Right forelimb (tissue), 1 donor: ENCODE measurements at places on chromosomes 16 and 17.
A peak's percentile ranks its signal among the peaks of the same experiment; 100 is the strongest.

DNA sequence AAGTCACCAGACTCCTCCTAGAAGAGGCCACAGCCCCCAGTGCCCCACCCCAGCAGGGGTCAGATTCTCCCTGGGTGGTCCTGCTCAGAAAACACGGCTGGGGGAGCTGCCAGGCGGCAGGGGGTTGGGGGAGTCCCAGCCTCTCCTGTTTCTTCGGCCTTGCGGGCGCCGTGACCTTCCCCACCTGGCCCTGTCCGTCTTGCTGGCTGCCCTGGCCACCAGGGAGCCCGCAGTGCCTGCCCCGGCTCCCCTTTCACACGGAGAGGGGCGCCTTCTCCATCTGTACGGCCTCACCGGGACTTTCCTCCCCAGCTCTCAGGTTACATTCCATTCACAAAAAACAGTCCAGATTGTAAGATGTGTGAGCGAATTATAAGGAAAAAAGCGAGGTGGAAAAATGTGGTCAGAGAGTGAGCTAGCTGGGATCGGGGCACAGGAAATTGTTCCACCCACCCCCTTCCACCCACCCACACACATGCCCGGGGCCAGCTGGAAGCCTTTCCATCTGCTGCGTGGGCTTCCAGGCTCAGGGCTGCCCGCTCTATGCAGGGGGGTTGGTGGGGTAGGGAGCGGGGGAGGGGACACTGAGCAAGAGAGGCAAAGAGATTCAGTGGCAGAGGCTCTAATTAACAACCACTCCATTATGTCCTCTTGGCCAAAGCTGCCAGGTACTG lies 14.6 kb upstream of the CIBAR2 start:
- peak; percentile 87 for DNase-seq

GRCh38 chr17:62782730-62783270 lies 25.3 kb downstream of the MARCHF10 start:
- DNase-seq = no peak

- no peak for DNase-seq
Measured at GRCh38 chr17:74814453-74814852, 38.3 kb upstream of the NAT9 start.

DNA sequence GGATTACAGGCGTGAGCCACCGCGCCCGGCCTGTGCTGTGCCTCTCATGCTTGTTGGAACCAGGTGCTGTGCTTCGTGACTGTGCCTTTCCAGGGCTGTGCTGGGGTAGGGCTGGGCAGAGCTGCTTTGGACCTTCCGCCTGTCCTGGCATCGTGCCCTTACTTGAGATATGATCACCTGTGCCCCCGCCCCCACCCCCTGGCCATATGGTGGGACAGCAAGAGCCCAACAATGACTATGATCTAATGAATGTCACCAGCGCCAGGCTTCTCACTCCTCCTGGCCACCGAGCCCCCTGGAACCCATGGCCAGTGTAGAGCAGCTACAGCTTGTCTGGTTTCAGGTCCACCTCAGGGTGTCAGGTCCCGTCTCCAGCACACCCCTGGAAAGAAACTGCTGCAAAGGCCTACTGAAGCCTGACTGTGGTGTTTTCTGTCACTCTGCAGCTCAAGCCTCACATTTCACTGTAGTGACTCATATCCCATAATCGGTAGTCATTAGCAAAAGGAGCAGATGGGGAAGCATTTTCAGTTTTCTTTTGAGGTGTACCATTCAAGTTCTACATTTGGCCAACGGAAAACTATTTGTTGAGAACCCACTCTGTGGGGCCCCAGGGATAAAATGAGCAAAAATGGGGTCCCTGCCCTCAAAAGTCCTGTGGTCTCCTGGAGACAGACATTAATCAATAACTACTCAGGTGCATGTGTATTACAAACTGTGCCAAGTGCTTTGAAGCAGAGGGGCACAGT lies 22.1 kb downstream of the FCSK start:
- no peak for DNase-seq

- DNase-seq = no peak
Measured at GRCh38 chr17:9943343-9943742, 38.3 kb upstream of the RCVRN start.

DNA sequence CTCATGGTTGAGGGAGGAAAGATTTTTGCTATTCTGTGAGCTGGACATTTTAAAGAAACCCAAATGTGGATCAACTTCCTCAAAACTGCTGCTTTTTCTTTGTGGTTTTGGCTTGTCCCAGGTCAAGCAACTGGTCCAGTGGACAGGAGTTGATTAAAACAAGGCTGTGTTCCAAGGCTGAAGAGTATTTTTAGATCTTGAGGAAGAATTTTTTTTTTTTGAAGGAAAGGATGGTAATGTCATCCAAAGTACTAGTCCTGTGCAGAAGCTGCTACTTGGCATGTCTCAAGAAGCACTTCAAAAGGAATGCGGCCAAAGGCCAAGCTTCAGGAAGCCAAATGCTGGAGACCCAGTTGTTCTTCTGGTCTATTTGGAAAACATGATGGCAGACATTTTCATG lies 8.0 kb upstream of the MYH2 start:
- DNase-seq = no peak

- no peak for DNase-seq
Measured at GRCh38 chr17:46176975-46177374, 16.3 kb downstream of the KANSL1 start.

- DNase-seq = no peak
Measured at GRCh38 chr17:55441544-55441943, 19.9 kb upstream of the MMD start.

GRCh38 chr17:31310260-31310659 lies 3.6 kb downstream of the EVI2B start:
- no peak for DNase-seq

- no peak for DNase-seq
Measured at GRCh38 chr17:66272811-66273585, 29.4 kb upstream of the PRKCA start.

- DNase-seq = no peak
Measured at GRCh38 chr17:70820276-70820675, 650.9 kb downstream of the KCNJ2 start.

DNA sequence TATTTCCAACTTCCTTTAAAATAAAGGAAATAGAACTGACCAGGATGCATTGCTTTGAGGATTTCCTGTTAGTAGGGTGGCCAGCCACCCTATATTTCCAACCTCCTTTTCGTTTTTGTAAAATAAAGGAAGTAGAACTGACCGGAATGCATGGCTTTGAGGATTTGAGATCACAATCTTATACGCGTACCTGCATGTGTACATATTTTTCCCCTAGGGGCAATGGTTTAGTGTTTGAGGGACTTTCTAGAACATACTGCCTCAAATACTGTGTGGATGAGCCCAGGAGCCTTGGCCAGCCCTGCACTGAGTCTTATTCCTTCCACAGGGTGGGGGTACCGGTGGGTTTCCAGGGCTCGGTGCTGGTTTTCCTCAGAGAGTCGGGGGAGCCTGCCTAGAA lies 25.6 kb downstream of the MAPK8IP3 start:
- no peak for DNase-seq

GRCh38 chr17:50428831-50429424 lies 2.9 kb downstream of the ACSF2 start:
- DNase-seq = no peak

GRCh38 chr17:78409191-78409928 lies 30.9 kb downstream of the PGS1 start:
- no peak for DNase-seq

DNA sequence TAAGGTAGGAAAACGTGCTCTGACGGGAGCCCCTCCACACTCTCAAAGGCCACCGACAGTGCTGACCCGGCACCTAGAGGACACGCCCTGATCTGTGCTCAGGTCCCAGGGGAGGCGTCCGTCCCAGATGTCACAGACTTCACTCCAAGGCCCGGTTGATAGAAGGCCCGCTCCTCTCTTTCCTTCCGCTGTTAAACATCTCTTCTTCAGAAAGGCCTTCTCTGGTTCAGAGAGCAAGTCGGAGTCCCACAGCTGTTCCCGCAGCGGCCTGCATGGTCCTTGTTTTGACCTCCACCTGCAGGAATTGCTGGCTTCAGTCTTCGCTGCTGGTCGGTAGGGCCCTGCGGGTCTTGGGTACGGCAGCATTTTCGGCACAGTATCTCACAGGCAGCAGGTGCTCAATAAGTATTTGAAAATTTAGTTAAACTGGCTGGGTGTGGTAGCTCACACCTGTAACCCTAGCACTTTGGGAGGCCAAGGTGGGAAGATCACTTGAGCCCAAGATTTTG lies 88.5 kb downstream of the MRC2 start:
- no peak for DNase-seq

- DNase-seq = no peak
Measured at GRCh38 chr16:74975591-74975990, 9.3 kb downstream of the WDR59 start.

DNA sequence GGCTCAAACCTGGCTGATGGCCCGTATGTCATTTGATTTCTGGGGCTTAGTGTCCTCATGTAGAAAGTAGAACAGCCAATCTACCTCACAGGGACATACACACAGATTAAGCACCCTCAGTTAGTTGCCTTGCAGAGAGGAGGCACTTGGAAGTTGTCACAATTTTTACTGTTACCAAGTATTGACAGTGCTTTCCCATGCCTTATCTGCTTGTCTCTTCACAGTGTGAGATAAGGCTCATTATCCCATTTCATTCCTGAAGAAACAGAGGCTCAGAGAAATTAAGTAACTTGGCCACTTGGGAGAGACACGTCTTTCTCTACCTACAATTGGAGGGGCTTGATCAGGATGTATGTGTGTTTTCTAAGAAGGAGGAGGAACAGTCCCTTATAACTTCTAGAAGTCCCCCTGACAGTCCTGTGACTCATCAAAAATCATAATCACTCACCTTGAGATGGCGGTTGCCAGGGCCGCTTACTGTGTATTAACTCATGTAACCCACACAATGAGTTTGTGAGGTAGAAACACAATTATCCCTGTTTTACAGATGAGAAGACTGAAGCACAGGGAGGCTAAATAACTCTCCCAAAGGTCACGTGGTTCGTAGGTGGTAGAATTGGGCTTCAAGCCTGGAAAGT lies 56.9 kb upstream of the LHX1 start:
- no peak for DNase-seq

GRCh38 chr16:83301971-83302370 lies 505.8 kb upstream of the HSBP1 start:
- no peak for DNase-seq

GRCh38 chr16:68790130-68790761 lies 53.1 kb upstream of the TANGO6 start:
- DNase-seq = no peak

- DNase-seq = no peak
Measured at GRCh38 chr17:39716879-39717536, 13.3 kb downstream of the MIEN1 start.
